GM23248 (cell line): ENCODE measurements at places on chromosomes 4 and X. TPM values are rescaled to one million over a fixed set of nuclear protein-coding genes. Genes with fewer than 3 reads are reported as not detected.

RIBC1 gene
- 0.48 and 0.70 TPM in 2 replicates for polyA plus RNA-seq

FAT1 gene
- 53.3 and 54.0 TPM in 2 replicates for polyA plus RNA-seq

TLR8 gene
- not detected in 2 replicates for polyA plus RNA-seq

ADAM29 gene
- polyA plus RNA-seq: not detected in 2 replicates

APELA gene
- not detected in 2 replicates for polyA plus RNA-seq

GPR119 gene
- not detected in 2 replicates for polyA plus RNA-seq

ASB9 gene
- polyA plus RNA-seq: 0.43 TPM in 1 of 2 replicates, not detected in the other

CAPN6 gene
- polyA plus RNA-seq: not detected in 2 replicates

BTC gene
- not detected in 2 replicates for polyA plus RNA-seq

COMMD8 gene
- polyA plus RNA-seq: 71.7 and 74.9 TPM in 2 replicates

FRAS1 gene
- polyA plus RNA-seq: 5.8 and 6.5 TPM in 2 replicates

NELFA gene
- 23.6 and 23.9 TPM in 2 replicates for polyA plus RNA-seq

CXCL6 gene
- 16.3 and 17.9 TPM in 2 replicates for polyA plus RNA-seq

MAGEA8 gene
- polyA plus RNA-seq: not detected in 2 replicates

RBM46 gene
- polyA plus RNA-seq: 0.40 TPM in 1 of 2 replicates, not detected in the other

EGFL6 gene
- not detected in 2 replicates for polyA plus RNA-seq

GSX2 gene
- polyA plus RNA-seq: not detected in 2 replicates

HTT-AS gene
- polyA plus RNA-seq: not detected in 2 replicates

TCEAL6 gene
- not detected in 2 replicates for polyA plus RNA-seq

PWWP3B gene
- polyA plus RNA-seq: not detected in 2 replicates

NPY2R gene
- not detected in 2 replicates for polyA plus RNA-seq

RHOXF2 gene
- polyA plus RNA-seq: not detected in 2 replicates

TRAPPC11 gene
- 17.2 and 18.0 TPM in 2 replicates for polyA plus RNA-seq

EOLA2 gene
- 45.2 and 48.2 TPM in 2 replicates for polyA plus RNA-seq

PABPC5 gene
- 3.4 and 3.5 TPM in 2 replicates for polyA plus RNA-seq

HPRT1 gene
- 63.2 and 65.7 TPM in 2 replicates for polyA plus RNA-seq

INTU gene
- polyA plus RNA-seq: 1.6 and 2.3 TPM in 2 replicates

CD40LG gene
- polyA plus RNA-seq: not detected in 2 replicates

MID2 gene
- polyA plus RNA-seq: 5.4 and 5.7 TPM in 2 replicates

CENPVL2 gene
- not detected in 2 replicates for polyA plus RNA-seq

ENPEP gene
- 0.11 and 0.44 TPM in 2 replicates for polyA plus RNA-seq

DNAAF6 gene
- polyA plus RNA-seq: not detected in 2 replicates

FAT4 gene
- polyA plus RNA-seq: 2.1 and 2.4 TPM in 2 replicates

NUDT11 gene
- 8.1 and 8.2 TPM in 2 replicates for polyA plus RNA-seq

HTR2C gene
- not detected in 2 replicates for polyA plus RNA-seq

RNF175 gene
- polyA plus RNA-seq: not detected in 2 replicates

SSX1 gene
- polyA plus RNA-seq: not detected in 2 replicates

H2BW2 gene
- not detected in 2 replicates for polyA plus RNA-seq

ADH7 gene
- not detected in 2 replicates for polyA plus RNA-seq

TLR10 gene
- not detected in 2 replicates for polyA plus RNA-seq

DSPP gene
- not detected in 2 replicates for polyA plus RNA-seq

SPINK2 gene
- polyA plus RNA-seq: not detected in 2 replicates

PAGE1 gene
- not detected in 2 replicates for polyA plus RNA-seq

CSN1S1 gene
- not detected in 2 replicates for polyA plus RNA-seq

HELT gene
- polyA plus RNA-seq: not detected in 2 replicates

NAT8L gene
- 0.03 TPM in 1 of 2 replicates, not detected in the other for polyA plus RNA-seq
